H1 (cell line): ENCODE measurements at places on chromosomes 6 and 20.

DNA sequence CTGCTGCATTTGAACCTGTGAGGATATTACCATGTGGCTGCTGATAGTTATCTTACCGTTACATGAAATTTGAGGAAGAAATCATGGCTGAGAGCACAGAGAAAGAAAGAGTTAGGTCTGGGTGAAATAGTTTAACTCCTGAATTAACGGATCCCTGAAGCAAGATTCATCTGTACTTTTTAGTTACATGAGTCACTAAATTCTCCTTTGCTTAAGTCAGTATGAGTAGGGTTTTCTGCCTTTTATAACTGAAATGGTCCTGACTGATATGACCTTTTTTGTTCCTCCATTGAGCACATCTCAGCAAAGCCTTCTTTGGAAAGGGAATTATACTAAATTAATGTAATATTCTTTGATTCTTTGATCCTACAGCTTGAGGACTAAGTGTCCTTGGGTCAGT is 333.3 kb upstream of the ZFP64 start:
- DNase-seq = no peak

DNA sequence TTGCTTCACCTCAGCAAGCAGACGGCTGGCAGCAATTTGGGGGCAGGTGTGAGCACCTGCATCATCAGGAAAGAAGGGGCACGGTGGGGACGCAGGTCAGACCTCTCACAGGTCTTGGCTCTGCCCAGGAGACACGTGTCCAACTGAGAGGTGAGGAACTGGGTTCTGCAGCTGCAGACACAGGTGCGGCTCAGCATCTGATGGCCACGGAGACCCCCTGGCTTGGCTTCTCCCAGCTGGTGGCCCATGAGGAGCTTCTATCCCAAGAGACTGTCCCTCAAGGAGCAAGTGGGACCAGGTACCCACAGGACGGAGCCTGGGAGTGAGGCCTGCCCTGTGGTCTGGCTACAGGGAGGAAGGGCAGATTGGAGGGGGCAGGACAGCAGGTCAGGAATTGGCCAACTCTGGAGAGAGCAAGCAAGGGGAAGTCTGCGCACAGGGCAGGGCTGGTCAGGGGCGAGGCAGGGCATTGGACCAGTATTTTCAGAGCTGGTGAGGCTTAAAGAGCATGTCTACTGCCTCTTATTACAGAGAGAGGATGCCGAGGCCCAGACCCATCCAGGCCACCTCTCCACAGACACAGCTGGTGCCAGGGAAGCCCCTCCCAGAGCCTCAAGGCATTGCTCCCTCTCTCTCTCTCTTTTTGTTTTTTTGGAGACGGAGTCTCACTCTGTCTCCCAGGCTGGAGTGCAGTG is 4.2 kb downstream of the STMN3 start:
- no peak for DNase-seq

GRCh38 chr6:106540432-106540831 is 88.9 kb downstream of the RTN4IP1 start:
- no peak for DNase-seq

GRCh38 chr6:168189200-168190013 is 110.4 kb upstream of the FRMD1 start:
- DNase-seq = no peak

GRCh38 chr6:23823421-23823820 is 302.6 kb upstream of the NRSN1 start:
- DNase-seq = no peak

DNA sequence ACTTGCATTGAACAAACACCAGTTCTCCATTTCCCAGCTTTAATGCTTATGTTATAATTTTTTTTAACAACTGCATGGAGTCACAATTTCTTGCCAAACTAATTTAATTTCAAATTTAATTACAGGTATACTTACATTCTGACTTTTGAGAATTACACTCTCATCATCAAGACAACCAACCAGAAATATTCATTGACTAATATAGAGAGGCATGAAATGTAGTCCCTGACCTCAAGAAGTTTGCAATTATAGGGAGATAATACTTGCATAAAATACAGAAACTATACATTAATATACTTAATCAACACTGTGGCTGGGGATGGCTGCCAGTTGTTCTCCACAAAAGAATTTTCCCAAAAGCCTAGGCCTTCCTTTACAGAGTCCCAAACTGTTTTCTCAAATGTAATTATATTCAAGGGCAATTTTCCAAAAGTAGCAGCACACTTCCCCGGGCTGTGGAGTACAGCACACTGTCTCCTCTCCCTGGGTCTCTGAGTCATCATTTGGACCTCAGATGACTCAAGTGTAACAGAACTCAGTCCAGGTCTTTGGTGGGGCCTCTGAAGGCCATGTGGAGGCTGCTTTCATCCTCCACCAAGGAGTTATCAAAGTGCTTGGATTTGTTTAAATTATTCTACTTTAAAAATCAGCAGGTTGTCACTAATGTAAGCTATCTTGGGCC is 114.1 kb downstream of the KIF16B start:
- no peak for DNase-seq
